ENCODE measurements at places on chromosomes 6 and 20. TPM values are rescaled to one million over a fixed set of nuclear protein-coding genes. Genes with fewer than 3 reads are reported as not detected.

The TSPO2 gene
- not detected for total RNA-seq

The SLC13A3 gene
- 0.34 TPM for total RNA-seq

The PAX1 gene
- 2.0 TPM for total RNA-seq

The HDDC2 gene
- 51.3 TPM for total RNA-seq

DNA sequence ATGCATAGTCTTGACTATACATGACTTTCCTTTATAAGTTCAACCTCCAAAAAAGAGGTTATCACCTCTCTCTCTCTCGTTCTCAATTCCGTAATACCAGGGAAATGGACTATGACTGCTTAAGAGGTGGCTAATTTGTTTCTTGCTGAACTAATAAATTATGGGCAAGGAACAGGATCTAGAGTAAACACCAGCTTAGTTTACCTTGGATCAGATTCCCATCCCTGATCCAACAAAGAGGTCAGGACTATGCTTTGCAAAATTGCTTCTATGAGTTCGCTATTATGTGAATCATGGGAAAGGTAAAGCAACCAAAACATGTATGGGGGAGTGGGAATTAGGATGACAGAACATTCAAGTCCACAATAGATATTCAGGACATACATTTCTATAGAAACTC lies 630.7 kb downstream of the HACE1 start:
- no peak overlapping the region for H3K27ac ChIP-seq
- no peaks in the 10 kb centered on the region for H3K36me3 ChIP-seq
- no peaks in the 10 kb centered on the region for H3K27me3 ChIP-seq

DNA sequence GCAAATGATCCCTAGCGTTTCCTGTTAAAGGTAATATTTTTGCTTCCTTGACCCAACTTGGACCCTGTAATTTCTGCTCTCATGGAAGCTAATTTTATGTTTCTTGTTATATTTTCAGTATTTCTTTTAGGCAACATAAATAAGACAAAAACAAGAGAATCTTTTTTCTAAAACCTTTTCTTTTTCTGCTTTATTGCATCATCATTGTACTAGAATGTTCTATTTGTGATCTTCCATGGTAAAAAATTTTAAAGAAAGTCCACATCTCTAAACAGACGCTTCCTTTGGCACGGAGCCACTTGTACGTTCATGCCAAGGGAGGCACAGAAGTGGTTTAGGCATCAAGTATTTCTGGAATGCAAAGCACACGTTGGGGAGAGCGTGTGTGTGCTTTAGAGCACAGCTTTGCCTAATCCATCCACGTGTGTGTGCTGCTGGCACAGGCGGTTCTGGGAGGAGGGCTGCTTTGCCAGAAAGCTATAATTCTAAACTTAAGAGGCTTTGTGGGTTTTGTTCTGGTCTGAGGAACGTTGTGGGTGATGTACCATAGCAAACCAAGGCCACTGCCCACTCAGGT lies 98.3 kb downstream of the SASH1 start:
- no peak for DNase-seq
- peaks cover 37% of the 10 kb centered on the region for H3K36me3 ChIP-seq
- H3K27ac ChIP-seq: peak overlapping the region; percentile 65
- H3K27me3 ChIP-seq: no peaks in the 10 kb centered on the region

- H3K27ac ChIP-seq: no peak overlapping the region
- no peak overlapping the region for H3K4me3 ChIP-seq
- peaks cover 32% of the 10 kb centered on the region for H3K27me3 ChIP-seq
- H3K4me1 ChIP-seq: no peaks in the 10 kb centered on the region
- no peak for DNase-seq
- no peaks in the 10 kb centered on the region for H3K36me3 ChIP-seq
Observed at GRCh38 chr20:21570285-21570992, 56.6 kb upstream of the NKX2-2 start.

GRCh38 chr20:2680046-2680445 lies 12.5 kb upstream of the EBF4 start:
- no peaks in the 10 kb centered on the region for H3K27me3 ChIP-seq
- no peak overlapping the region for H3K27ac ChIP-seq
- no peak overlapping the region for H3K4me3 ChIP-seq
- no peaks in the 10 kb centered on the region for H3K4me1 ChIP-seq

- H3K4me1 ChIP-seq: peaks cover 12% of the 10 kb centered on the region
- no peak overlapping the region for H3K27ac ChIP-seq
- H3K4me3 ChIP-seq: no peak overlapping the region
- no peaks in the 10 kb centered on the region for H3K36me3 ChIP-seq
- H3K27me3 ChIP-seq: no peaks in the 10 kb centered on the region
Observed at GRCh38 chr20:25177890-25178321, 17.6 kb upstream of the ENTPD6 start.

GRCh38 chr6:3997177-3997770 lies 81.7 kb downstream of the FAM217A start:
- DNase-seq: no peak
- no peaks in the 10 kb centered on the region for H3K27me3 ChIP-seq
- H3K4me1 ChIP-seq: peaks cover 11% of the 10 kb centered on the region

- H3K27me3 ChIP-seq: no peaks in the 10 kb centered on the region
- no peak for DNase-seq
- H3K4me1 ChIP-seq: no peaks in the 10 kb centered on the region
- H3K36me3 ChIP-seq: no peaks in the 10 kb centered on the region
- no peak overlapping the region for H3K4me3 ChIP-seq
- H3K27ac ChIP-seq: no peak overlapping the region
Observed at GRCh38 chr6:116218866-116219265, 35.0 kb downstream of the TSPYL4 start.
